Fibroblast of lung (primary cell): ENCODE measurements at places on chromosomes 6 and 20. TPM values are rescaled to one million over a fixed set of nuclear protein-coding genes. Genes with fewer than 3 reads are reported as not detected.

GRCh38 chr6:5580736-5581581 is 319.6 kb downstream of the FARS2 start:
- DNase-seq, result no peak

GRCh38 chr6:106511288-106512047 is 117.8 kb downstream of the RTN4IP1 start:
- peak; percentile 34 for DNase-seq

Gene CGAS
- total RNA-seq, result 5.0 and 5.9 TPM in 2 replicates

DNA sequence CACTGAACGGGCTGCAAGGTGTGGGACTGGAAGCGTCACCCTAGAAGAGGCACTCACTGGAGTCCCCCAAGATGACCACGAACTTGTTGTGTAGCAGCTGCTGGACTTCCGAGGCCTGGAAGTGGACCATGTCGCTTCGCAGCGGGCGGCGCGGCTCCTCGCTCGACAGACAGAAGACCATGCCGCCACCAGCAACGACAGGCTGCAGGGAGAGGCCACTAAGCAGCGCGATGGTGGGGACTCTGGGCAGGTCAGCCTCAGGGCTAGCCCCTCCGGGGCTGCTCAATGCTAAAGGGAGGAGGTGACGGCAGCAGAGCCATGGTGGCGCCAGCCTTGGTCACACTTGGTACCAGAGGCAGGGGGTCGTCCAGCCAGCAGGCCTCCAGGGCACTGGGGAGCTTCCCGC is 720 bp downstream of the PCED1A start:
- no peak for DNase-seq

- DNase-seq, result no peak
These were observed 1.1 kb upstream of the RIN2 start for GRCh38 chr20:19756761-19757486.

DNA sequence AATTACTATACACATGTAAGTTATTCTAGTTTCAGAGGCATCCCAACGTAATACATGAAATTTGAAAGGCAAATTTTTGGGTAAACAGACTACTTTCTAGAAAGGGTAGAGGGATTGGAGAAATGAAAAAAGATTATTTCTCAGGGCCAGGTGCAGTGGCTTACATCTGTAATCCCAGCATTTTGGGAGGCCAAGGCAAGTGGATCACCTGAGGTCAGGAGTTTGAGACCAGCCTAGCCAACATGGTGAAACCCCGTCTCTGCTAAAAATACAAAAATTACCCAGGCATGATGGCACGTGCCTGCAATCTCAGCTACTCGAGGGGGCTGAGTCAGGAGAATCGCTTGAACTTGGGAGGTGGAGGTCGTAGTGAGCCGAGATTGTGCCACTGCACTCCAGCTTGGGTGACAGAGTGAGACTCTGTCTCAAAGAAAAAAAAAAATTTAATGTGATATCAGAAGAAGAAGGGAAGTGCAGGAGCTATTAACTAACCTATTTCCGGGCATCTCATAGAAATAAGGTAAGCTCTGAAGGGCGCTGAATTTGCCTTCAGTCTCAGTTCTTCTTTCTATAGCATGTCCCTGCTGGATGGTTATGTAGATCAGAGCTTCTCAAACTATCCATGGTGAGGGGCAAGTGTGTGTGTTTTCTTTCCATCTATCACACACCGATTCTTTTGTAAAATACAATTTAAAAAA is 100.3 kb upstream of the MTHFD1L start:
- no peak for DNase-seq

Gene SSTR4
- not detected in 2 replicates for total RNA-seq

GRCh38 chr6:38364127-38364526 is 275.6 kb downstream of the BTBD9 start:
- no peak for DNase-seq

Gene CTAGE9
- total RNA-seq, result not detected in 2 replicates

Gene SEMG1
- total RNA-seq, result not detected in 2 replicates

DNA sequence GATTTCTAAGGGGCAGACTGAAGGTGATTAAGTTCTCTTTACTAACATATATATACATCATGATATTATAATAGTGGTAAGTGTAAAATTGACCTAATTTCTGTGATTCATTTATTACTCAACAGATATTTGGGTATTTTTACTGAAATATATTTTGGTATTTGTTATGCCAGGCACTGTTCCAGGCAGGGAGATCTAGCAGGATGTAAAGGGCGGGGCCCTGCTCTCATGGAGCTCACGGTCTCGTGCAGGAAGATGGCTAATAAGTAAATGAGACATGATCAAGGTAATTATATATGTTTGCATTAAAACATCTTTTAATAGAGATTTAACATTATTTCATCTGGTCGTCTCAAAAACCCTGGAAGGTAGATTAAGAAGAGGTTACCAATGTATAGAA is 27.7 kb downstream of the FAM50B start:
- DNase-seq, result peak; percentile 53

GRCh38 chr6:131250122-131250521 is 114.9 kb downstream of the AKAP7 start:
- peak; percentile 74 for DNase-seq

DNA sequence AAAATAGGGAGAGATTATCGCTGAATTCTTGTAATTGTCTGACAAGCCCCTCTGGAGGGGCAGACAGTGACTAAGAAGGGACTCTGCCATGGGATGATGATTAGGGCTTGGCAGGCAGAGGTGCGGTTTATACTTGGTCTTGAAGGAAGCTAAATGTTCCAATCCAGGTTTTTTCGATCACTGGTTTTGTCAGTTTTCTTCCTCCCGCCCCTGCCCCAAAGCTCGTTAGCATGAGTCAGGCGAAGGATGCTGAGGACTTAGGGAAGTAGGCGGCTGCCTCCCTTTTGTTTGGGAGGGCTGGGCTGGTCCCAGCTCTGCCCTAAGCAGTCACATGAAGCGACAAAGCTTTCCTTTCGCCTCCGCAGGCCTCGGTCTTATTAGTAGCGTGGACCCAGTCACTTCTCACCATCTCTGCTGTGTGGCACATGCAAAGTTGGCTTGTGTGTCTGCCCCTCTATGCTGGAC is 314.2 kb downstream of the CDC5L start:
- DNase-seq, result peak; percentile 97

Gene CALHM5
- total RNA-seq, result 4.1 and 4.4 TPM in 2 replicates

Gene PTGIS
- total RNA-seq, result 41.5 and 79.1 TPM in 2 replicates

GRCh38 chr20:2703716-2704475 is 11.3 kb downstream of the EBF4 start:
- DNase-seq, result no peak

Gene SAPCD1
- total RNA-seq, result 0.26 and 0.50 TPM in 2 replicates

Gene MUC22
- not detected in 2 replicates for total RNA-seq

Gene GTSF1L
- not detected in 2 replicates for total RNA-seq

DNA sequence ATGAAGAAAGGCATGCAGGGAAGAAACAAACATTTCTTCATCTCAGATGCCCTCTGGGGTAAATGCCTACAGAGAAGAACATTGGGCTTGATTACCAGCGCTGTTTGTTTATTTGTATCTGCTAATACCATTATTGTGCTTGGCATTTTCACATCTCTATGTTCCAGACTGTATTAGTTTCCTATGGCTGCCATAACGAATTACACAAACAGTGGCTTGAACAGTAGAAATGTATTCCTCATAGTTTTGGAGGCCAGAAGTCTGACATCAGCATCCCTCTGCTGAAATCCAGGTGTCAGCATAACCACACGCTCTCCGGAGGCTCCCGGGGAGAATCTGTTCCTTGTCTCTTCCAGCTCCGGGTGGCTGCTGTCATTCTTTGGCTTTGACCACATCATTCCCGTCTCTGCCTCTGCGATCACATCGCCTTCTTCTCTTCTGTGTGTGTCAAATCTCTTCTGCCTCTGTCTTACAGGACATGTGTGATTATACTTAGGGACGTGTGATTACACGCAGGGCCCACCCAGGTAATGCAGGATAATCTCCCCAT is 241.6 kb upstream of the SUPT3H start:
- peak; percentile 63 for DNase-seq

GRCh38 chr20:40679184-40679583 is 9.9 kb downstream of the MAFB start:
- no peak for DNase-seq

DNA sequence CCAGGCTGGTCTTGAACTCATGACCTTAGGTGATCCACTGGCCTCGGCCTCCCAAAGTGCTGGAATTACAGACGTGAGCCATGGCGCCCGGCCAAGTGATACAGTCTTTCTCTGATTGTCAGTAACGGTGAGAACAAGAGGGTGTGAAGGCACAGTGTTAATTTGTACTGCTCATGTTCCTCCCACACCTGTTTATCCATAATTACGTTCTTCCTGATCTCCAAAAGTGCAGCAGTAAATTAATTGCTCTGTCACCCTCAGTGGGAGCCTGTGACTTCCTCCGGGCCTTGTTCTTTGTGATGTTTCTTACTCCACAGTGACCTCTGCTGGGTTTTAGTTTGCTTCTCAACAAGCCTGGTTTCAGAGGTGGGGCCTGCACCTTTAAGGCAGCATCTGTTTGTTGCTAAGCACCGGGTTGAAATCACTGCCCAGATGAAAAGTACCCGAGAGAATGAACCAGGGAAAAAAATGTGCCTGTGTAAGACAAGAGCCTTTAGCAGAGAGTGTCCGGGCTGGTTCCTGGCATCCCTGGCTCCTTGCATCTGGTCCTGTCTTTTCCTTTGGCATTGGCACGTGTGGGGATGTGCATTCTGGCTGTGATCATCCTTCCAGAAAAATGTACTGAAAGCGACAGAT is 89.1 kb upstream of the CLDN20 start:
- DNase-seq, result peak; percentile 79

GRCh38 chr20:22805219-22805618 is 220.8 kb upstream of the FOXA2 start:
- peak; percentile 84 for DNase-seq

DNA sequence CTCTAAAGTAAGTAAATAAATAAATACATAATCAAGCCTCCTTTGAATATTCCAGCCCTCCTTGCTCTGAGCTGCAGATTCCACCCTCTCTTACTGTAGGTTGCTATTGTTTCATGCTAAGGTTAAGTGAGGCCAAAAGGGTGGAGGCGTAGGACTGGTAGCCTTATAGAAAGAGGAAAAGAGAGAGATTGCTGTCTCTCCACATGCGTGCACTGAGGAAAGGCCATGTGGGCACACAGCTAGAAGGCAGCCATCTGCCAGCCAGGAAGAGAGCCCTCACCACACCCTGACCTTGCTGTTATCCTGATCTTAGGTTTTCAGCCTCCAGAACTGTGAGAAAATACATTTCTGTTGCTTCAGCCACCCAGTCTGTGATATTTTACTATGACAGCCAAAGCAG is 87.4 kb upstream of the SHLD1 start:
- no peak for DNase-seq

Gene SLX4IP
- total RNA-seq, result 4.4 and 8.1 TPM in 2 replicates

Gene KIAA0408
- total RNA-seq, result 1.3 and 2.8 TPM in 2 replicates

GRCh38 chr6:117706504-117706903 is 31.2 kb downstream of the NUS1 start:
- no peak for DNase-seq

Gene POM121L2
- total RNA-seq, result not detected in 2 replicates

GRCh38 chr6:129150507-129150906 is 267.6 kb downstream of the LAMA2 start:
- DNase-seq, result no peak

- no peak for DNase-seq
These were observed 532.8 kb downstream of the RFPL4B start for GRCh38 chr6:112879920-112880413.

Gene PAK5
- total RNA-seq, result not detected in 2 replicates

Gene ELOVL4
- 4.6 and 6.4 TPM in 2 replicates for total RNA-seq

Gene MMP24
- under 0.01 and 0.17 TPM in 2 replicates for total RNA-seq

Gene EYA2
- 1.3 and 1.7 TPM in 2 replicates for total RNA-seq

Gene APOBEC2
- not detected in 2 replicates for total RNA-seq

- peak; percentile 6 for DNase-seq
These were observed 8.8 kb downstream of the KCNQ2 start for GRCh38 chr20:63463400-63464288.

Gene SPATA25
- 1.5 and 3.6 TPM in 2 replicates for total RNA-seq

DNA sequence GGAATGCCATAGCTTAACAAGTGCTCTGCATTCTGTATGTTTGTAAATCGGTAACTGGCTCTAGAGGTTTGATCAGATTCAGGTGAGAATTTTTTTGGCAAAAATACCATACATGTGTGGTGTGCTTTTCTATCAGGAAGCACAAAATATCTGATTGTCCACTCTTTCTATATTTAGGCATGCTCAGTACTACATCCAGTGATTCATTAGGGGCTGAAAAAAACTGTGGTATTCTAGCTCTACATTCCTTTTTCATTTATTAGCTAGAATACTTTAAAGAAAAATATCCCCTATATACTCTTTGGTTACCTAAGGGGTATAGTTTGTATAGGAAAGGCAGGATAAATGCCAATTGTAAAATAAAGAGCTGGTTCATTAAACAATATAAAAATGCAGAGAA is 10.6 kb upstream of the ELOVL2 start:
- peak; percentile 61 for DNase-seq

GRCh38 chr6:33458676-33459075 is 4.3 kb downstream of the ZBTB9 start:
- DNase-seq, result no peak

DNA sequence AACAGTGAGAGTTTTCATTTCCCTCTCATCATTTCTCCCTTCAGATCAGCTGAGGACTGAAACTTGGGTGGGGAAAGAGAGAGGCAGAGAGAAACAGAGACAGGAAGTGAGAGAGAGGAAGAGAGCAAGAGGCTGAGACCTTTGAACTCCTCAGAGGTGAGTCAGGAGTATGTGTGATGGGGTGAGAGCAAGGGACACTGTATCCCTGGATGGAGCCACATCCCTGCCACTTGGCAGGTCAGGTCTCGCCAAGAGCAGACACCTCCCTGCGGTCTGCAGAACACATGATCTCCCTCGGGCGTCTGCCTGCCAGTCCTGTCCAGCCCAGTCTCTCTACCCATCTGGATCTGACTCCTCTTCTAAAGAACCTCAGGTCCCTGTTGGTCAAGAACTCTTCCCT is 62.7 kb upstream of the SYNDIG1 start:
- no peak for DNase-seq

- peak; percentile 60 for DNase-seq
These were observed 47.2 kb downstream of the CTNNBL1 start for GRCh38 chr20:37741055-37741454.

DNA sequence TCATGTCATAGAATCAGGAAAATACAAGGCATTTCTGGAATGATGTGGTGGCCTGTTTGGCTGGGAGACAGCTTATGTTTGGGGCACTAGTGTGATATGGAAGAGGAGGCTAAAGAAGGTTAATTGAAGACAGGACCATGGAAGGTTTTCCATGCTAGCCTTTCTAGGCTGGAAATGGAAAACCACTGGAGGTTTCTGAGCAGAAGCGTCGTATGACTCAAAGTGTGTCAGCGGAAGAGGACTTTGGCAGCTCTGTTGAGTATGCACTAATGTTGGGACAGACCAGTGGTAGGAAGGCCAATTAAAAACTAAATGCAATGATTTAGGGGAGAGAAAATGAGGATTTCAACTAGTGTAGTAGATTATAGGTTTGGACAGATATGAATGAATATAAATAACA is 413.1 kb downstream of the PLCB1 start:
- no peak for DNase-seq

DNA sequence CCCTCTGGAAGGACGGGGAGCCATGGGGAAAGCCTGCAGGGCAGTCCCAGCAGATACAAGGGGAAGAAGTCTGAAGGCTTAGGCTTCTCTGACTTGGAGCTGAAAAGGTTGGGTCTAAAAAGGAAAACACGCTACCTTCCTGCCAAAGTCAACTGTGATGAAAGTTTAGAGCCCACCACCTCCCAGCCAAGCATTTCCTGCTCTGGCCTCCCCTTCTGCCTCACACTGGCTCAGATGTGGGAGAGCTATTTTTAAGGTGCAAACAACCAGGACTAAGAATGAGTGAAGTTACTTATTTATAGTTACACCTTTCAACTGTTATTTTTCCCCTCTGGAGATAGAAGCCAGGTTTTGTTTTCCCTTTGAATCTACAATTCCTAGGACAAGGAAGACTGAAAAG is 21.2 kb downstream of the NEDD9 start:
- DNase-seq, result peak; percentile 62
